ENCODE measurements at places on chromosomes 5 and 9.

DNA sequence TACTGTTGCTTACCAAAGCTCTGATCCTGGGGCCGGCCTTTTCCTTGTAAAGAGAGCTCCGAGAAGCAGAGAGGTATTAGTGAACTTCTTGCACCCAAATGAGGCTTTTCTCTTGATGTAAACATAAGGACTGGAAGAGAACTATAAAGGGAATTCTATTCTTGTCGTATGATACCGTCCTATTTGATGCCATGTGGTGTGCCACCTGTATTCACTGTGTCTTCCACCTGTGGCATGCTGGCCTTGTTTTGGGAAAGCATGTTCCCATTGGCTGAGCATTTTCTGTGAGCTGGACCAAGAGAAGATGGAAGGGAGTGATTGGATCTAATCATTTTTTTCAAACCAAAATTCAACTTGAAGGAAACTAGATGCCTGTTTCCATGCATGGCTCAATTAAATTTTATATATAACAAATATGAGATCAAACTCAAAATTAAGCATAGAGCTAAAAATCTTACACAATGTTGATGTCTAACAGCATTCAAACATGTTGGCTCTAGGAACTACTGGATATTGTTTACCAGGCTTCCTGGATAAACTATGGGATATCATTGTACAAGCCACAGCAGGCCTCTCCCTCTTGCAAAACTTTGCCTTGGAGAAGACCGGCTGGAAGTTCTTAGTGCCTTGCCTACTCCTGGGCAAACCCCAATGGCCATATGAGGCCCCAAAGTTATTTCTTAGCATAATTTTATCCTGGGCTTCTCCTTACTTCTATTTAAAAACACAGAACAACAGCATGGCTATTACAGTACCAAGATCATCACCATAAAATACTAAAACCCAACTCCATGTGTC, 115.3 kb downstream of the TSSK1B start:
- no peak for DNase-seq

DNA sequence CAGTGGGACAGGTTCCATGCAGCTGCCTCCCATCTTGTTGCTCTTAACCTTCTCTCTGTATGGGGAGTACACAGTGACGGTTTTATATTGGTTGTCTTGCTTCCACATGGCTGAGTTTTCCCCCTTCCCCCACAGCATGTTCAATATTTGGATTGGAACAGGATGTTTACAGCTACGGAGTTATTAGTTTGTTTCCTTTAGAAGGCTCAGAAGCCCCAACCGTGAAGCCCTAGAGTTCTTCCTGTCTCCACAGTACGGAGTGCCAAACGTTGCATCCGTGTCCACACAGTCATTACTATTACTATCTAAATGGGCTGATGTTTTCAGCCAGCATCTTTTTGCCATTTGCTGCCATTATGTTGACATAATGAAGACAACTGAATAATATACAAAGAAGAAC, 277.5 kb downstream of the MARCHF11 start:
- no peak for DNase-seq

GRCh38 chr9:122221183-122221811, 7.5 kb downstream of the LHX6 start:
- no peak for DNase-seq

GRCh38 chr5:472076-472655, 29.2 kb downstream of the EXOC3 start:
- DNase-seq = no peak

DNA sequence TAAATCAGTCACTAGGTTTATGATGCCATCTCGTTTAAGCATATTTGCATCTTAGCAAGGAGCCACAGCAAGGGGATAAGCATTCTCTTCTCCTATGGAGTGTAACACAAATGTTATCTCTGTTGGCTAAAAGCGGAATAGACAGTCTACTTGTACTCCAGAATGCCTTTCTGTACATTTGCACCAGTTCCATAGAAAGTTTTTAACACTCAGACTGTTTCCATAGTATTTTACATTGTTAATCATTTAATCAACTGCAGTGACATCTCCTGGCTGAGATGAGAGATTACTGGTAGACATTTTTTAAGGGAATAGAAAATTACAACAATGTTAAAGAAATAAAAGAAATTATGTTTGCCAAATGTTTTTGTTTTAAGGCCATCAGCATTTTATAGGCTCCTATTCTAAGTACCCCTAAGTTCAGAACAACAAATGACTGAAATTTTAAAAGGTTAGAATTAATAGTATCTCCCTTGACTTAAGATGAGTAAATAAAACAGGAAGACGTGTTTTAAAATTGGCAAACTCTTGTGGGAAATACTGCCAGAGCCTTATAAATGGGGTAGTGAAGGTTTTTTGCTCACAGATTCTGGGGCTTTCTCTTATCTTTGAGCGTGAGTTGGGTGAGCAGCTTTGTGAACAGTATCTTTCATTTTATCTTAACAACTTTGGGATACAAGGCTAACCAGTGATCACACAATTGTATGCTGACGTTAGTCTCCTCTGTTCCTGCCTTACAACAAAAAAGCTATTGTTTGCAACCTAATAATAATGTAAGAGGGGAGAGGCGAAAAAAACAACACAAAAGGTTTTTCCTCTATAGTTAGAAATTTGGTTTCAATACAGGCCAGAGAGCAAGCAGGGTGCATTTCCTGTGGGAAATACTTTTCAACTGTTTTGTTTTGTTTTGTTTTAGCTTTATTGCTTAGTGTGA, 294.3 kb downstream of the FBXL7 start:
- no peak for DNase-seq

GRCh38 chr5:71957292-71957898, 149.9 kb upstream of the MAP1B start:
- DNase-seq = no peak

- DNase-seq = no peak
Observed at GRCh38 chr9:94511134-94511954, 43.5 kb upstream of the PCAT7 start.

DNA sequence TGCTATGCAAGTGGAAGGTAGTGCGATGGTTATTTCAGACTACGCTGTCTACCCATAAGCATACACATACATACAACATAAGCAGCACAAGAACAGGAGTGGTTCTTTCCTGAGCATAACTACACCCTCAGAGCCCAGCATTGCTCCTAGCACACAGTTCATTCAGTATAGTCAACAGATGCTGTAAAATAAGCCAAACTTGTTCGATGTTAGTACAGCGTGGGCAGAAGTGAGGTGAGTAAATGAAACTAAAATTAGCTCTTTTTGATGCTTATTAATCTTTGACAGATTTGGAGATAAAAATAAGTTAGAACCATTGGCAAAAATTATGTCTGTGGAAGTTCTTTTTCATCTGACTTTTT, 47.8 kb downstream of the S1PR3 start:
- no peak for DNase-seq

DNA sequence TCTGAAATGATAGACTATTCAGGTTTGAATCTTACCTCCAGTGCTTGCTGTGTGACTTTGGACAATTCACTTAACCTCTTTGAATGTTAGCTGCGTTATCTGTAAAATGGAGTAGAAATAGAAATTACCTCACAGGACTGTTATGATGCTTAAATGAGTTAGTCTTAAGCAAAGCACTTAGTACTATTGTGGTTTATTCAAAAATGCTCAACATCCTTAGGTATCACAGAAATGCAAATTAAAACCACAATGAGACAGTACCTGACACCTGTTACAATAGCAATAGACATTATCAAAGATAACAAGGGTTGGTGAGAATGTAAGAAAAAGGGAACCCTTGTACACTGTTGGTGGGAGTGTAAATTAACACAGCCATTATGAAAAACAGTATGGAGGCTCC, 77.6 kb upstream of the FREM1 start:
- no peak for DNase-seq

DNA sequence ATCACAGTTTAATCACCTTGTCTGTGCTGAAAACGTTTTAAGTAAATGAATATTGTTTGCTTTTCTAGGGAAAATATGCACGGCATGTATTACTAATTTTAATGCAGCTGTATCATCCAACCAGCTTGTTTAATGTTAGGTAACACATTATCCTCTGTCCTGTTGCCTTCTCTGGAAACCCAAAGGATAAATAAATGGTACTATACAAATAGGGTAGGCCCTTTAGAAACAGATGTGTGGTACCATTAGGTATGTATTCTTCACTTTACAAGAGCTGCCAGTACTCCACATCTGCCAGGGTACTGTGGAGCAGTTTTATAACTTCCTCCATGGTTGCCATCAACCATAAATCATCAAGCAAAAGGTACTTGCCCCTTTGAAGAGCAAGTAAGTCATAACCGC, 42.9 kb downstream of the FAF2 start:
- DNase-seq = no peak

DNA sequence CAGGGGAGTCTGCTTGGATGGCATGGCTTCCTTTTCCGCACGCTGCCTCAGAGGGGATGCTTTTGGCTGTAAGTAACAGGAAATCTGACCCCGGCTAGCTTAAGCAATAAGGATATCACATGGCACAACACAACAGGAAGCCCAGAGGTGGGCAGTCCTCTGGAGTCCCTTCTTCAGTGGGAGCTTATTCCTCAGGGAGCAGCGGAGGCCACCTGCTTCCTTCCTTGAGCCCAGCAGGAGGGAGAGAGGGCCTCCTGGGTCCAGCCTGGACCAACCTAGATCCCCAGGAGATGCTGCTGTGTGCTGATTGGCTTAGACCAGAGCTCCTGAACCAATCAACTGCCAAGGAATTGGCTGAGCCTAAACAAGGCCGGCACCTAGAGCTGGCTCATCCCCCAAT, 66.3 kb downstream of the C9orf50 start:
- DNase-seq = no peak

DNA sequence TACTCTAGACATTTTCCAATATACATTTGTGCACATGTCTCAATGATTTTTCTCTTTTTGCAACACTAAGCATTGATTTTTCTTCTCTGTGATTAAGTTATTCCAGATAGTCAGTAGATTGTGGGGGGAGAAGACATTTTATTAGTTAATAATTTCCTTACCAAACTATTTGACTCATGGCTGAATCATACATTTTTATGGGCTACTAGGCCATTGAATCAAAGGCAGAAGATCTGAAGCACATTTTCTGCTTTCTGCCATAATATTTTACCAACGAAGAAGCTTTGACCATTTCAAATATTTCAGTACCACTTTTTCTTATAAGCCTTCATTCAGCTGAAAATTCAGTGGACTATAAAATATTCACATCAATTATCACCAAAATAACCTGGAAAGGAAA, 175.6 kb downstream of the IRX2 start:
- DNase-seq = no peak

All from suppressor macrophage treated with lipopolysaccharide for 4 hours (primary cell).